ENCODE measurements at places on chromosomes 5 and 9. TPM values are rescaled to one million over a fixed set of nuclear protein-coding genes. Genes with fewer than 3 reads are reported as not detected.
A peak's percentile ranks its signal among the peaks of the same experiment; 100 is the strongest.

SCGB3A2 gene
- total RNA-seq = not detected

SLC1A1 gene
- 14.7 TPM for total RNA-seq

TLE1 gene
- 21.9 TPM for total RNA-seq

FCN1 gene
- not detected for total RNA-seq

- no peak for DNase-seq
Observed at GRCh38 chr5:22391956-22392355, 461.2 kb downstream of the CDH12 start.

GRCh38 chr5:6713274-6714225 is at the start of gene TENT4A:
Gene TENT4A, plus strand, starts transcription at chr5:6713432. Its CDS starts 552 bp downstream, at chr5:6713984.
- no peak for DNase-seq

GRCh38 chr9:91433180-91433579 is 9.5 kb upstream of the NFIL3 start:
- peak; percentile 94 for DNase-seq

- DNase-seq = no peak
Observed at GRCh38 chr9:136826703-136827582, 15.3 kb upstream of the AJM1 start.
